Activated CD4-positive, alpha-beta T cell treated with anti-CD3 and anti-CD28 coated beads, Interleukin-2, amount 10 ng/mL, durations not matched to agents 24 days and 14 days (primary cell): ENCODE measurements at places on chromosomes 1 and 21. TPM values are rescaled to one million over a fixed set of nuclear protein-coding genes. Genes with fewer than 3 reads are reported as not detected.

DNA sequence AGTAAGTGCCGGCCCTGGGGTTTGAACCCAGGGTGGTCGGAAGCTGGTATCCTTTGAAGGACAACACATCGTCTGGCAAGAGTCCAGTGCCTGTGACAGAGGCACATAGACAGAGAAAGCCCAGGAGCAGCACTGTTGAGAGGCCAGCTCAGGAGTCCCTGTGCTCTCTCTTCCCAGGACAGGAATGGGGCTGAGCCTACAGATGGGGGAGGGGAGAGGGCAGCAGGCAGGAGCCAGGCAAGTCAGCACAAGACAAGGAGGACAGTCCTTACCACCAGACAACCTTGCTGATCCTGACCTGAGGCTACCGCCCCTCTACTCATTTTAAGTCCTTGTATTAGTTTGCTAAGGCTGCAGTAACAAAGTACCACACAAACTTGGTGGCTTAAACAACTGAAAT is 27.7 kb upstream of the SYT6 start:
- H3K36me3 ChIP-seq = no peaks in the 10 kb centered on the region
- H3K27me3 ChIP-seq = peaks cover 9% of the 10 kb centered on the region
- H3K4me3 ChIP-seq = no peak overlapping the region
- no peak for DNase-seq
- H3K27ac ChIP-seq = no peak overlapping the region
- H3K4me1 ChIP-seq = no peaks in the 10 kb centered on the region

GRCh38 chr21:43619856-43620255 is 39.4 kb downstream of the HSF2BP start:
- H3K27me3 ChIP-seq = peaks cover 14% of the 10 kb centered on the region
- H3K36me3 ChIP-seq = no peaks in the 10 kb centered on the region
- no peak overlapping the region for H3K27ac ChIP-seq
- H3K4me1 ChIP-seq = no peaks in the 10 kb centered on the region
- no peak for DNase-seq

- H3K27me3 ChIP-seq = no peaks in the 10 kb centered on the region
- no peak overlapping the region for H3K27ac ChIP-seq
- no peak for DNase-seq
- no peaks in the 10 kb centered on the region for H3K4me1 ChIP-seq
- no peak overlapping the region for H3K4me3 ChIP-seq
- H3K36me3 ChIP-seq = no peaks in the 10 kb centered on the region
Observed at GRCh38 chr1:237470712-237471338, 419.9 kb downstream of the ZP4 start.

SPRR2B gene
- not detected in 2 replicates for total RNA-seq

- no peak overlapping the region for H3K27ac ChIP-seq
- no peaks in the 10 kb centered on the region for H3K36me3 ChIP-seq
- no peaks in the 10 kb centered on the region for H3K27me3 ChIP-seq
- no peak overlapping the region for H3K4me3 ChIP-seq
Observed at GRCh38 chr21:16563795-16564194, 834.0 kb downstream of the USP25 start.

DNA sequence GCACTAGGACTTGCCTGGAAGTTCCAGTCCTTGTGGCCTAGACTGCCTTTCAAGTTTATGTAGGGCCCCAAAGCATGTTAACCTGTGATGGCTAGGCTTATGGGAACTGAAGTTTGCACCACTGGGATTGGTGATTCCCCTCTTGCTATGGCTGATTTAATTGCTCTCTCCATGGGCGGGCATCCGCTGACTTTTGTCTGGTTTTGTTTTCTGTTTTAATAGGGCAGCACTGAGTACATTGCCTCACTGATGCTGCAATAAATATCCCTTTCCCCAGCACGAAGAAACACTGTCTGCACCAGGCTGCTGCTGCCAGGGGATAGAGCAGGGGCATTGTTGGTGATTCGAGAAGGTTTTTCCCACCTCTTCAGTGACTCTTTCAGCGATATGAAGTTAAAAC is 73.3 kb upstream of the PDE4B start:
- H3K36me3 ChIP-seq = no peaks in the 10 kb centered on the region
- H3K27ac ChIP-seq = no peak overlapping the region
- peaks cover 25% of the 10 kb centered on the region for H3K27me3 ChIP-seq
- H3K4me3 ChIP-seq = no peak overlapping the region

GRCh38 chr1:55823541-55824250 is 608.5 kb upstream of the USP24 start:
- DNase-seq = no peak
- H3K27ac ChIP-seq = no peak overlapping the region
- no peaks in the 10 kb centered on the region for H3K4me1 ChIP-seq
- no peaks in the 10 kb centered on the region for H3K27me3 ChIP-seq
- H3K36me3 ChIP-seq = no peaks in the 10 kb centered on the region

LCE1A gene
- total RNA-seq = not detected in 2 replicates

DNA sequence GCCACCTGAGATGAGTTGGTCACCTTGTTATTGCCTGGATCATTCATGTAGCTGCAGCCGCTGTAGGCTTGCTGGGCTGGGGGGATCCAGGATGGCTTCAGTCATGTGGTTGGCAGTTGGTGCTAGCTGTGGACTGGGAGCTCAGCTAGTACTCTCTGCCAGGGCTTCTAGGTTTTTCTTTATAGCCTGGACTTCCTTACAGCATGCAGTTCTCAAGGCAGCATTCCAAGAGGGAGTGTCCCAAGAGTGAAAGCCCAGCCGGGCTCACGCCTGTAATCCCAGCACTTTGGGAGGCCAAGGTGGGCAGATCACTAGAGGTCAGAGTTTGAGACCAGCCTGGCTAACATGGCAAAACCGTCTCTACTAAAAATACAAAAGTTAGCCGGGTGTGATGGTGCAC is 23.7 kb upstream of the ACTL8 start:
- no peak overlapping the region for H3K27ac ChIP-seq
- no peaks in the 10 kb centered on the region for H3K4me1 ChIP-seq
- no peaks in the 10 kb centered on the region for H3K27me3 ChIP-seq
- DNase-seq = no peak
- no peak overlapping the region for H3K4me3 ChIP-seq

DNA sequence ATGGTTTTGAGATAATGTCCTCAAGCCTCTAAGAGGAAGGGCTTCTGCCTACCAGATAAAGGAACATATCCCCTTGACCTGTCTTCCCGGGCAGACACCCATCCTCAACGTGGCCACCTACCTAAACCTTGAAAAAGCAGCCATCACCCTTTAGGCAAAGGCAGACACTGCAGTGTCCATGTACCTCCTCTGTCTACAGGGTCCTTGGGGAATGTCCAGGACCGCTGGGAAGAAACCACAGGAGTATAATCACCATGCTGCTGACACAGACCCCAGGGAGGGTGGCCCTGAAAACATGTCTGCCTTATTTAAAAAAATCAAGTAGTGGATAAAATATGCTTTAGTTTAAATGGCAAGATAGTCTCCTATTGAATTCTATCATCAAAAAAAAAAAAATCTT is 16.6 kb downstream of the BCAR3 start:
- no peak overlapping the region for H3K27ac ChIP-seq
- DNase-seq = no peak
- peaks cover 6% of the 10 kb centered on the region for H3K27me3 ChIP-seq
- H3K36me3 ChIP-seq = no peaks in the 10 kb centered on the region

- no peak for DNase-seq
Observed at GRCh38 chr1:54989473-54989872, 9.0 kb downstream of the TMEM61 start.

GRCh38 chr1:91568261-91568660 is 67.6 kb downstream of the CDC7 start:
- H3K36me3 ChIP-seq = no peaks in the 10 kb centered on the region
- no peak overlapping the region for H3K4me3 ChIP-seq
- H3K27me3 ChIP-seq = no peaks in the 10 kb centered on the region
- DNase-seq = no peak

- H3K4me1 ChIP-seq = peaks cover 47% of the 10 kb centered on the region
- H3K36me3 ChIP-seq = peaks cover 6% of the 10 kb centered on the region
- no peak overlapping the region for H3K27ac ChIP-seq
- no peaks in the 10 kb centered on the region for H3K27me3 ChIP-seq
- DNase-seq = no peak
Observed at GRCh38 chr1:97918961-97919360, 1.9 kb downstream of the DPYD start.

DNA sequence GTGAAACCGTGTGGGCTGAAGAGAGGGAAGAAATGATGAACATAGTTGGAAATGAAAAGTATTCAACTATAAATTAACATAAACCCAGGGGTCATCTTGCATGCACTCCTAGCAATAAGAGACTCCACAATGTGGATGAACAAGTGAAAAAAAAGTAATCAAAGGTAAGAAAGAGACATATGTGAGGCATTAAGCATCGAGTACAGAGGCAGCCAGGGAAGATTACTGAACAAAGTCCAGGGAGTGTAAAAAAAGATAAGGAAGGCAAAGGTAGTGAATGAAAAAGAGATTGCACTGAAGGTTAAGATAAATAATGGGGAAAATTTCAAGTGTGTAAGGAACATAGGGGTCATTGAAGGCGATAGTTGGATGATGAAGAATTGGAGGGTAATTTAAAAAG is 330.8 kb upstream of the PROX1 start:
- H3K36me3 ChIP-seq = no peaks in the 10 kb centered on the region
- H3K4me1 ChIP-seq = no peaks in the 10 kb centered on the region
- no peak overlapping the region for H3K4me3 ChIP-seq
- H3K27ac ChIP-seq = no peak overlapping the region

LRRN2 gene
- 0.05 TPM in 1 of 2 replicates, not detected in the other for total RNA-seq

GRCh38 chr21:44822484-44823178 is 4.8 kb upstream of the SUMO3 start:
- H3K36me3 ChIP-seq = peaks cover 1% of the 10 kb centered on the region
- H3K4me1 ChIP-seq = no peaks in the 10 kb centered on the region
- no peak overlapping the region for H3K27ac ChIP-seq
- H3K4me3 ChIP-seq = no peak overlapping the region
- H3K27me3 ChIP-seq = peaks cover 1% of the 10 kb centered on the region
- DNase-seq = no peak

S100A9 gene
- not detected in 2 replicates for total RNA-seq

- H3K4me1 ChIP-seq = peaks cover 15% of the 10 kb centered on the region
- DNase-seq = peak; percentile 65
- no peak overlapping the region for H3K27ac ChIP-seq
- H3K36me3 ChIP-seq = peaks cover 26% of the 10 kb centered on the region
- H3K27me3 ChIP-seq = no peaks in the 10 kb centered on the region
Observed at GRCh38 chr1:5954964-5955363, 37.3 kb downstream of the NPHP4 start.

- H3K4me3 ChIP-seq = no peak overlapping the region
- no peak overlapping the region for H3K27ac ChIP-seq
- H3K36me3 ChIP-seq = no peaks in the 10 kb centered on the region
- H3K27me3 ChIP-seq = no peaks in the 10 kb centered on the region
Observed at GRCh38 chr1:84141182-84142003, 2.7 kb upstream of the PRKACB start.

DNA sequence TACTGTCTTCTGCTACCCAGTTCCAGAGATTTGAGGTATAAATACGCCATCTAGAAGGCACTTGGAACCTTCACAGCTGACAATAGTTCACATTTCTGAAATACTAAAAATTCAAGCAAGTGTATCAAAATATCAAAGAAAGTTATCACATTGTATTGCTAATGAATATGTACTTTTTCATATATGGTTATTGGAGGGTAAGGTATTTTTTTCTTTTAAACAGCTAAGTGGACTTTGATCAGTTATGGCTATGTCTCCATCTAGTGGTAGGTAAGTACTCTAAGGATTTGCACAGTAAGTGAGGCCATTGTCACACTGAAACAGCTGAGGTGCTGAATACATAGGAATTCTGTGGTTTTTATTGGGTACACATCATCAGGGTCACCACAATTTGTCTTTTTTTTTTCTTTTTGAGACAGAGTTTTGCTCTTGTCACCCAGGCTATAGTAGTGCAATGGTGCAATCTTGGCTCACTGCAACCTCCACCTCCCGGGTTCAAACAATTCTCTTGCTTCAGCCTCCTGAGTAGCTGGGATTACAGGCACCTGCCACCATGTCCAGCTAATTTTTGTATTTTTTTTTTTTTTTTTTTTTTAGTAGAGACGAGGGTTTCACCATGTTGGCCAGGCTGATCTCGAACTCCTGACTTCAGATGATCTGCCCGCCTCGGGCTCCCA is 49.1 kb upstream of the CR2 start:
- H3K4me3 ChIP-seq = no peak overlapping the region
- no peaks in the 10 kb centered on the region for H3K36me3 ChIP-seq
- no peak overlapping the region for H3K27ac ChIP-seq
- no peaks in the 10 kb centered on the region for H3K27me3 ChIP-seq
- peaks cover 18% of the 10 kb centered on the region for H3K4me1 ChIP-seq

AQP10 gene
- not detected in 2 replicates for total RNA-seq

DNA sequence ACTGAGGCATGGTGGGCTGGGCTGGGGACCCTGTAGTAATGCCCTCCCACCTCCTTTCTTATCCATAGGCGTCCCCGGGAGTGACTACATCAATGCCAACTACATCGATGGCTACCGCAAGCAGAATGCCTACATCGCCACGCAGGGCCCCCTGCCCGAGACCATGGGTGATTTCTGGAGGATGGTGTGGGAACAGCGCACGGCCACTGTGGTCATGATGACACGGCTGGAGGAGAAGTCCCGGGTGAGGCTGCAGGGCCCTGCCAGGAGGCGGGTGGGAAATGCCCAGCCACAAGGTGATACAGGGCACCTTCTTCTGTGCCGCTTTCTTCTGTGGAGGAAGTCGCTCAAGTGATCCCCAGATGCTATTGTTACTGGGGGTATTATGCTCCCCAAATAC is 32.3 kb upstream of the KDM4A start:
- H3K27me3 ChIP-seq = no peaks in the 10 kb centered on the region
- DNase-seq = no peak
- H3K36me3 ChIP-seq = no peaks in the 10 kb centered on the region
- no peaks in the 10 kb centered on the region for H3K4me1 ChIP-seq

DNA sequence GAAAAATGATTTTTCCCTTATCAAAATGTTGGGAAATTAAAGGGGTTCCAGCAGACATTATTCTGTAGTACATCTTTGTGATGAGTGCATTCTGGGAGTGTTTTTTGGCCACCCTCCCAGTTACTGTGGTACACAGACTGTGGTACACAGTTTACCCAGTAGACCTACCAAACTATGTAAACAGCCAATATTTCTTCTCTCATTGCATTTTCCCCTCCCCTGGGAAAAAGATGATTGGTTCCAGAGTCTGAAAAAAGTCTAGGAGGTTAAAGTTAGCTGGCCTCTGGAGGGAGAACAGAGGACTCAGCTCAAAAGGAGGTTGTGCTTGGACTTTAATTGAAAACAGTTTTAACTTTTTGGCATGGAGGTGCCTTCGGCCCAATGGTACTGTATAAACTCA is 42.5 kb downstream of the PGM1 start:
- peaks cover 69% of the 10 kb centered on the region for H3K36me3 ChIP-seq
- no peak overlapping the region for H3K4me3 ChIP-seq
- no peak overlapping the region for H3K27ac ChIP-seq
- no peak for DNase-seq

GRCh38 chr1:51070640-51071039 is 31.4 kb upstream of the C1orf185 start:
- no peak overlapping the region for H3K27ac ChIP-seq
- H3K4me3 ChIP-seq = no peak overlapping the region
- no peaks in the 10 kb centered on the region for H3K36me3 ChIP-seq
- H3K4me1 ChIP-seq = no peaks in the 10 kb centered on the region

- H3K4me1 ChIP-seq = no peaks in the 10 kb centered on the region
- DNase-seq = no peak
- no peaks in the 10 kb centered on the region for H3K27me3 ChIP-seq
- no peak overlapping the region for H3K27ac ChIP-seq
- no peaks in the 10 kb centered on the region for H3K36me3 ChIP-seq
Observed at GRCh38 chr1:213679153-213679552, 308.6 kb upstream of the PROX1 start.

- no peaks in the 10 kb centered on the region for H3K27me3 ChIP-seq
- H3K4me3 ChIP-seq = no peak overlapping the region
- DNase-seq = peak; percentile 89
- peaks cover 45% of the 10 kb centered on the region for H3K36me3 ChIP-seq
Observed at GRCh38 chr1:204565617-204566582, 49.7 kb downstream of the MDM4 start.
